ENCODE measurements at places on chromosomes 12 and 14. TPM values are rescaled to one million over a fixed set of nuclear protein-coding genes. Genes with fewer than 3 reads are reported as not detected.

RFX4 gene
- total RNA-seq, result not detected

TMEM19 gene
- 11.0 TPM for total RNA-seq

C12orf54 gene
- total RNA-seq, result not detected

CCND2 gene
- total RNA-seq, result 557 TPM

GRCh38 chr12:15788233-15789219, 662 bp downstream of the EPS8 start:
- no peak for DNase-seq

GRCh38 chr12:18888047-18888446, 150.1 kb downstream of the CAPZA3 start:
- DNase-seq, result no peak

DNA sequence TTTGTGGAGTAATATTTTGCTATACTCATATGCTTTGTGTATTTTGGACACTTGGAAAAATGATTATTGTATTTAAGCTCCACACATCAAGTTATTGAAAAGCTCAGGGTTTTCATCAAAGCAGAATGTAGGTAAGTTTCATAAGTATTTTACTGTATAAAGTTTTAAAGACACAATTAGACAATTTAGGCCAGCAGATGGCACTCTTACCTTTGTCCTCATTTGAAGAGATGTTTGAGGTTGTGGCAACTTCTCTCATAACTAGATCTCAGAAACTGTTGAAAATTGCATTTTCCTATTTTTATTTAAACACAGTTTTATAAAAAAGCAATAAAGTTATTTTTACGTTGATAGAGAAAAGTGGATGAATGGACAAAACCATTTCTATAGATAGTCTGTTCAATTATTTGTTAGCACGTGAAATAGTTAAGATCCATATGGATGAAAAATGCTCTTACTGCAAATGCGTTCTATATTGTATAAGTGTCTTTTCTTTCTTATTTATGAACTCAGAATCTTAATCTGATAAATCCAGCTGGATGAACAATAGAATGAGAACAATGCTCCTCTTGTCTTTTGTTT, 300.0 kb downstream of the AEBP2 start:
- DNase-seq, result no peak

Measured in activated T-helper 2 cell treated with anti-CD3 and anti-CD28 coated beads, Interferon-gamma antibody, Interleukin-2, Interleukin-4, amounts not matched to agents 10 μg/mL and 5 μg/mL and 100 μg/mL, durations not matched to agents 14 hours and 24 hours and 36 hours (primary cell).